Tibial nerve (tissue), 4 donors: ENCODE measurements at places on chromosomes 4 and X. TPM values are rescaled to one million over a fixed set of nuclear protein-coding genes. Genes with fewer than 3 reads are reported as not detected.
A peak's percentile ranks its signal among the peaks of the same experiment; 100 is the strongest.

DNA sequence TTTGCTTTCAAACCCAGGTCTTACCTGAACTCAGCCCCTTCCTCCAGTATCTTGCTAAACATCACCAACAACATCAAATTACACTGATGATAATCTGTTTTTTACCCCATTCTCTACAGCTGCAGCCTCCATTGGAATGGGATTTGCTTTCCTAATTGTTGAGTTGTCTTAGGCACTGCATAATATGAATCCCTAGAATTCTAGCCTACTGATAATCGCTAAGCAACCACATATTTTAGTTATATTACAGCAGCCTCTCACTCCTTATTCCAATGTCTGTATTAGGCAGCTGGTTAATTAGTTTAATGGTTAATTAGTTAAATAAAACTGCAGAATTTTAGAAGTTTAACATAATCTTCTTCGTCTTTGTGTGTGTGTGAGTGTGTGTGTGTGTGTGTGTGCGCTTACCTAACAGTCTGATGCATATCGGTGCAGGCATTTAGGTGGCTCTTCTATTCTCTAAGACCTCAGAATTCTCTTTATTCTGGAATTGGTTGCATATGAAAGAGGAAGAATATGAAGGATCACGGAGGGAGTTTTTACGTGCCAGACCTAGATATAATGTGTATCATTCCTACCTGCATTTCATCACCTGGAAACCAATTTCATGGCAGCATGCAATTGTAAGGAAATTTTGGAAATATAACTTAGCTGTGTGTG is 5.3 kb upstream of the COMMD8 start:
- no peak for DNase-seq

DNA sequence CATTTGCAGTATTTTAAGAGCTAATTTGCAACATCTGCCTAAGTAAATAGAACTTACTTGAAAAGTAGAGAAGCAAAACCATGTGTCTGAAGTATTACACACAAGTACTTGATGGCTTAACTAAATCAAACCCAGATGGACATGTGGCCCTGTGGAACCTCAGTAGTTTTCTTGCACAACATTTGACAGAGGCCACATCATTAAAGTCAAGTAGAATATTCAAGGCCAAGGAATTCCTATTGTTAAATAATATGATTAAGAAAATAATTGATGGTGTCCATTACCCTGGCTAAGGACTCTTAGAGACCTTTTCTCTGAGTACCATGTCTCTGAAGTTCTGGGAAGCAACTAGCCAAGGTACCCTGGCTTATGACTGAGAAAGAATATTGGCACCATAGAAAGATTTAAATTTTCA is 135.4 kb upstream of the OTUD4 start:
- peak; percentile 19 for DNase-seq

GRCh38 chr4:73606465-73606974 is 13.7 kb downstream of the RASSF6 start:
- no peak for DNase-seq

- DNase-seq, result no peak
These were observed 1938.9 kb upstream of the TENM3 start for GRCh38 chr4:180304321-180304720.

- DNase-seq, result no peak
These were observed 588.6 kb upstream of the FAT1 start for GRCh38 chr4:187312299-187312698.

- no peak for DNase-seq
These were observed 59.0 kb downstream of the APBB2 start for GRCh38 chr4:41155194-41155830.

The RASGEF1B gene
- total RNA-seq, result 12.4 TPM

The CT83 gene
- not detected for total RNA-seq

The MAD2L1 gene
- total RNA-seq, result 0.39 TPM

The XAGE2 gene
- total RNA-seq, result not detected

The INTS6L gene
- total RNA-seq, result 34.3 TPM

The IL3RA gene
- total RNA-seq, result 17.7 TPM
